ENCODE measurements at places on chromosomes 11 and 22.

- DNase-seq: no peak
These were observed 4.7 kb downstream of the UCP2 start for GRCh38 chr11:73977856-73978519.

DNA sequence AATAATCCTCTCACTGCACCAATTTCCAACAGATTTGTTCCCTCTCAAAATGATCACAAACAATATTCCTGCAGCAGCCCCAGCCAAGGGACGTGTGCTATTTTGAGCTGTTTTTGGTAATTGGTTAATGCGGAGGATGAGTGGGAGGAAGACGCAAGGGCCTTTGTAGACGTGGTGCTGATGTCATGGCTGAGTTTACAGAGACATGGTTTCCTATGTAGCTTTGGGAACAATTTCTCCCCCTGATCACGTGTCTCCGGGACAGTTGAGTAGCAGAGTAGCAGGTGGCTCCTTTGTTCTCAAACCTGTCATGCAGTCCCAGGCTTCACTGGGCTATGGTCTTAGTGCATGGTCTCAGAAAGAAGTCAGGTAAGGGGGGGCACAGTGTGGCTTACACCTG is 183.2 kb upstream of the NECTIN1 start:
- DNase-seq: no peak

GRCh38 chr11:14422052-14422813 is 63.2 kb upstream of the RRAS2 start:
- no peak for DNase-seq

GRCh38 chr11:60972182-60973030 is 926 bp downstream of the CD6 start:
- no peak for DNase-seq

DNA sequence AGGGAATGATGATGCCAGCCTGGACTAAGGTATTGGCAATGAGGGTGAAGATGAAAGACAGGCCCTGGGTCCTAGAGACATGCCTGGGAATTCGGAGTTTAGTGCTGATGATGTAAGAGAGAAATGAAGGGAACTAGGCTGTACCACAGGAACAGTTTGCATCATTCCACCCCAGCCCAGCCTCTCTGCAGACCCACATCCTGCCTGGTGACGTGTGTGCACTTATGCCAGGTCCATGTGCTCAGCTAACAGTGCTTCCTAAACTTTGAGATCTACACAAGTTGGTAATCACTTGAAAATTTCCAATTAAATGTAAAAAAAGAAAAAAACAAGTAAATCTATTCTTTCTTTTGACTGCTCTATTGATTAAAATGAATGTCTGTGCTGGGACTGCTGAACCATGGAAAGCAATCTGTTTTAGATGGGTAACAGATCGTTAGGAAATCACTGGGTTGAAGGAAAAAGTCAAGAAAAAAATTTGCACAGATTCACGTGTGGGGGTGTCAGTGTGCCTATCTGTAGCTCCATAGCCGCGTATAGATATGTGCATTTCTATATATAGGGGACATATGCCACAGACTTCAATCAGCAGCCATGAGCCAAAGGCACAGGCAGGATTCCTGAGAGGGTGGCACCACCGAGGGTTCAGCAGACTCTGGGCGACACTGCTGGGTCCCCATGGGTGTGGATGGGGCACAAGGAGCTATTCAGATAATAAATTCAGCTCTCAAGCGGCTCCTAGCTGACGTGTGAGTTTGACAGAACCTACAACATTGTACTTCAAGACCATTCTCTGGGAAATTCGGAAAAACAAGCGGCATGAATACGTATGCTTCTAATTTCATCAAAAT is 131.1 kb upstream of the OPCML start:
- no peak for DNase-seq

DNA sequence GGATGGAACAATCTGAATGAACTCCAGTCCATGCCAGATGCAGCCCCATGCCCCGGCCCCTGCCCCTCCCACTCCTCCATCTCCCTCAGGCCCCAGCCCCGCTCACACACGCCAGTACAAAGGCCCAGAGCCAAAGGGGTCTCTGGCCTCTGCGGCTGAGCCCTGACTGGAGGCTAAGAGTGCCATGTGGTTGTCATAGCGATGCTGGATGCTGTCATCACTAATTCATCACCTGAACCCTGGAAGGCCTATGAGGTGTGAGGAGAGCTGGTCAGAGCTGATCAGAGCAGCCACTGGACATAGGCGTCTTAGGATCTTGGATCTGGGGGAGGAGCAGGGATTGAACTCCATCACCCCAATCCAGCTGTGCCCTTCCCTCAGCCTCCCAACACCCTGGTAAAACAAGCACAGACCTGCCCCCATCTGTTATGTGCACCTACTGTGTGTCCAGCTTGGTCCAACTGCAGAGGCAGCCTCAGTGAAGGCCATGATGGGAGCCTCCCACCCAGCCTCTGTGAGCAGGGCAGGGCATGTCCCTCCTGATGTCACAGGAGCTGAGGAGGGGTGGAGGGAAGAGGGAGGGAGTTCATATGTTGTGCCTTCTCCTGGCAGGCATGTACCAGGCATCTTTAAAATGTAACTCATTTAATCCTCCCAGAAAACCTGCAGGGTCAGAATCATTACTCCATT is 16.7 kb downstream of the PDE2A start:
- DNase-seq: no peak

- DNase-seq: peak; percentile 22
These were observed at the start of gene BSX for GRCh38 chr11:122981388-122982264. Gene BSX, minus strand, starts transcription at chr11:122981834. Its CDS starts 163 bp downstream, at chr11:122981671.

- no peak for DNase-seq
These were observed 612.8 kb downstream of the INSC start for GRCh38 chr11:15727520-15727914.

DNA sequence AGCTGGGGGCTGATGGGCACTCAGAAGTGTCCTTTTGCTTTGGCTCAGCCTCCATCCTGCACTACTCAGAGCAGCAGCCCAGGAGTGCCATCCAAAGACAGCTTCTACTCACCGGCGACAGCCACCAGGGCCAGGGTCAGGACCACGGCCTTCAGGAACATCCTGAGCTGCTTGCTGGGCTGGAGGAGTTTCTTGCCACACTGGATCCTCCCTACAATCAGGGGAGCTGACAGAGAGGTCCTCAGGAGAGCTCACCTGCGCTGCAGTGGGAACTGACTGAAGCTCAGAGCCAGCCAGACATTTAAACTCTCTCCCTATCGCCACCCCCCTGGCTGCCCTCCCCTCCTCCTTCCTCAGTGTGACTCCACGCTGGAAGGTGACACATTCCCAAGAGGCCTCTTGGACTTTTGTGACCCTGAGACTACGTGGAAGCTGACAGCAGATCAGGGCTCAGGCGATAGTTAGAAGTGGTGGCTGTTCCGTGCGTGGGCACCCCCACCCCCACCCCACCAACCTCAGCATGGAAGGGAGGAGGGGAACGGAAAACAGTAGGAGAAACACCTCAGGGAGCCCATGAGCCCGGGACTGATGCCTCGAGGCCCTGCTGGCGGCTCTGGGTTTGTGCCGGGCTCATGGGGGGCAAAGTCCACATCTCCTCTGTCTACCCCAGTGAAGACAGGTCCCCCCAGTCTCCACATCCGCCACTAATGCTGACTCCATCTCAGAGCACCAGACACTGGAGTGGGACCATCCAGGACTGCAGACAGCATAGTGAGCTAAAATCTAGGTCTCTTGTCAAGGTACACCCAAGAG is at the start of gene APOA4:
Gene APOA4, minus strand, starts transcription at position 274 of the 813 bp plus-strand sequence. Its CDS starts 113 bp downstream, at position 161.
- DNase-seq: no peak

DNA sequence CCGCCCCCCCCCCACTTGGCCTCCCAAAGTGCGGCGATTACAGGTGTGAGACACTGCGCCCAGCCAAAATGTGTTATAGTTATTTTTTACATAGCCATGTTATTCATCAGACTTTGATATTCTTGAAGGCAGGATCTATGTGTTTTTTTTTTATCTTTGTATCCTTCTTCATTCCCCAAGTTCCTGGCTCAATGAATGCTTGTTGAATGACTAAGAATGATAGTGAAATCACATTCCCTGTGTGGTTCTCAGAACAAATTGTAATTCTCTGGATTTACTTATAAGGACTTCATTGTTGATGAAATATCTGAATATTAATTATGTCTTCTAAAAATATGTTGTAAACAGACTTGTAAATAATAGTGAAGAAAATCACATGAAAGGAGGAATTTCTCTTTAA is 33.5 kb downstream of the MMP7 start:
- DNase-seq: no peak

DNA sequence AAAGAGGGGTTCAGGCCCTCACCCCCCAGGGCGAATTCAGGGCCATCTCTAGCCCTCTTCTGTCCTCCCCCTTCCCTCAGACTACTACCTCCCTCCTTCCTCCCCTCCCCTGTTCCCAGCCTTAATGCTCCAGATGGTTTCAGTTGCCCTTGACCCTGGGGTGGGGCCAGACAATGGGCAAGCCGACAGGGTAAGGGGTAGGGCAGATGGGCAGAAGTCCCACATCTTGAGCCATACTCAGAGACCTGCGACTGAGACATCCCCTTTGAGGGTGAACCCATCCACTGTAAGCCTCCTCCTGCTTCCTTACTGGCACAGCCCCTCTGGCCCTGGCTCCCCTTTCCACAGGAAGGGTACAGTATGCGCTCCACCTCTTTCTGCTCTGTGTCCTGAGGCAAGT is 1.9 kb downstream of the RHBDD3 start:
- DNase-seq: no peak

DNA sequence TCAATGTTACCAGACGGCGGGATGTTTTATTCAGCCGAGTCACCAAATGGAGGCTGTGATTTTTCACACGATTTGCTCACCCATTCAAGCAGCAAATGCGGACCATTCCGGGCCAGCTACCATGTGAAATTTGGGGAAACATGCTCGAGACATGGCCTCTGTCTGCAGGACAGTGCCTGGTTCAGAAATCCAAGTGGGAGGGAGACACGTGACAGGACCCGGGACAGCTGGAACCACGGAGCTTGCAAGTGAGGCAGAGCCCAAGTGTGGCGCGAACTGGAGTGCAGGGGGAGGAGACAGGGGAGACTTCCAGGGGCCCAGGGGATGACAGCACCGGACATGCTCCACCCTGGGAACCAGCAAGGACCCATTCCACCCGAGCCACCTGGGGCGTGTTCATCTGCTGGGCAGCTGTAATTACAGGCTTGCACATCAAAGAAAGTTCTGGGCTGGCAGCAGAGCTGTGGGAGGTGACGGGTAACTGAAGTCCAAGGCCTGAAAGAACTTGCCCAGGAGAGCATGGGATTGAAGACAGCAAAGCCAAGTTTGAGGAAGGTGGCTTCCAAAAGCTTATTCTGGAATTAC is 16.5 kb downstream of the CERK start:
- no peak for DNase-seq

GRCh38 chr11:88420165-88420791 is 82.7 kb upstream of the CTSC start:
- no peak for DNase-seq

- DNase-seq: no peak
These were observed 22.8 kb downstream of the FLRT1 start for GRCh38 chr11:64058494-64058893.

- no peak for DNase-seq
These were observed 3.1 kb upstream of the CATSPERZ start for GRCh38 chr11:64296830-64297698.

- DNase-seq: no peak
These were observed 65.2 kb upstream of the SESN3 start for GRCh38 chr11:95296165-95296564.

DNA sequence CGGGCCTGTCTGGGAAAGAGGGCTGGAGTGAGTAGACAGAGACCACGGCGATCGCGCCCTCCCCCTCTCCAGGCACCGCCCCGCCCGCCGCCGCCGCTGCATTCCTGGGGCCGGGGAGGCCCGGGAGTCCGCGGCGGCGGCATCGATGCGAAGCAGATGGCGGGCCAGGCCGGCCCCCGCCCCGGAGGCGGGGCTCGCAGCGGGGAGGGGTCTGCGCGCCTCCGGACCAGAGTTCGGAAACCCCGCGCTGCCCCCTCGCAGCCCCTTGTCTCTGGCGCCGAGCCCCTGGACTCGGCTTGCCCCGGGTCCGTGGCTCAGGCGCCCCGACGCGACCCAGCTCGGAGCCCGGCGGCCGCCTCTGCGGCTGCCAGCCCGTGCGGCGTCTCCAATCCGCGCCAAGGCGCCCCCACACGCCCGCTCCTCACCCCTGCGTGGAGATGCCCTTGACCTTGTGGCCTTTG is 1.3 kb downstream of the SCARF2 start:
- DNase-seq: no peak

- DNase-seq: no peak
These were observed 1.7 kb downstream of the SHANK2 start for GRCh38 chr11:71250523-71251150.

DNA sequence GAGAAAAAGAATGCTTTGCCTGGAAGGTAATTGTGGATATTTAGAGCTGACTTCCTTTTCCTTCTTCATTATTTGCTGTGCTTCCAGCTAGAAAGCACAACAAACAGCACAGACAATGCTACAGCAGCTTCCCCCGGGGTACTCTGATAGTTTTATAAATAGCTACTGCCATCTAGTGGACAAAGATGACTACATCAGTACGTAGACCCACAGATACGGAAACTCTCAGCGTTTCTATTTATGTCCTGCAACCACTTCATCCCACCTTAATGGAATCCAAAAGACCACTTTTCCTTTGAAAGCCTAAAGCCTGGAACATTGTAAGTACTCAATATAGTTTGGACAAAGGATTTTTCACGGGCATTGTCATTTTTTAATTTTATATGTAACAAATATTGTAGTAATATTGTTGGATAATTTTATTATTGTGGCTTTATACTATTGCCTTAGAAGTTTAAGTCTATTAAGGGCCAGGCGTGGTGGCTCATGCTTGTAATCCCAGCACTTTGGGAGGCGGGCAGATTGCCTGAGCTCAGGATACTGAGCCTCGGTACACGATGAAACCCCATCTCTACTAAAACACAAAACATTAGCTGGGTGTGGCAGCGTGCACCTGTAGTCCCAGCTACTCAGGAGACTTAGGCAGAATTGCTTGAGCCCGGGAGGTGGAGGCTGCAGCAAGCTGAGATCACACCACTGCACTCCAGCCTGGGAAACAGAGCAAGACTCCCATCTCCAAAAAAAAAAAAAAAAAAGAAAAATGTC is 7.5 kb downstream of the HSPA8 start:
- DNase-seq: no peak

GRCh38 chr11:67301313-67301921 is 1.9 kb upstream of the SSH3 start:
- DNase-seq: no peak

- no peak for DNase-seq
These were observed 171.4 kb upstream of the BLID start for GRCh38 chr11:122287401-122287800.

DNA sequence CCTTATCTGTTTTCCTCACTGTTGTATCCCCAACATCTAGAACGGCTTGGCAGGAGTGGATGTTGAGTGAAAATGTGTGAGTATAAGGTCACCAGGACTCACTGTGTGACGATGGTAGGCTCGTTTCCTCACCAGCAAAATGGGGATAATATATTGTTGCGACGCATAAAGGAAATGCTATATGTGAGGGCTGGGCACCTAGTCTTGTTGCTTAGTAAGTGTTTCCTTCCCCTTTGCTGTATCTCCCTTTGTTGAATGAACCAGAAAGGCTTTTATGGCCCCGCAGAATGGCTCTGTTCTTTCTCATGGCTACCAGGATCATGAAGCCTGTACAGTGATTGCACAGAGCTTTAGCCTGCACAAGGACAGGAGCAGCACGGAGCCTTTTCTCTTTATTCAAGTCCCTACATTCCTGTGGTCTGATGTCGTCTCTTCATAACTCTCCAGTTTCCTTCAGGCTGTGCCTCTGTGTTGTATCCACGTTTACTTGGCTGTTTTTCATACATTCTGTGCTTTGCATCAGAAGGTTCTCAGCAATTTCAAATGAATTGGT is 5.4 kb downstream of the TNRC6B start:
- DNase-seq: no peak

GRCh38 chr22:17267661-17268330 is 48.6 kb upstream of the ADA2 start:
- no peak for DNase-seq

- no peak for DNase-seq
These were observed 73.1 kb upstream of the ARHGAP32 start for GRCh38 chr11:129265125-129265788.
